Left lung (tissue), 14 donors: ENCODE measurements at places on chromosomes 6 and 20. TPM values are rescaled to one million over a fixed set of nuclear protein-coding genes. Genes with fewer than 3 reads are reported as not detected.

Gene CALHM4
- not detected for total RNA-seq

Gene WFDC12
- total RNA-seq = 0.44 TPM

Gene HNF4A
- total RNA-seq = 0.21 TPM

Gene IL17A
- not detected for total RNA-seq

Gene PRICKLE4
- 7.9 TPM for total RNA-seq

Gene PSORS1C2
- total RNA-seq = not detected

Gene SLC16A10
- total RNA-seq = 7.2 TPM

Gene TSBP1
- total RNA-seq = not detected

Gene ADGB
- total RNA-seq = 1.3 TPM

Gene ELOVL2
- total RNA-seq = 0.24 TPM

Gene CNR1
- 29.8 TPM for total RNA-seq

Gene MRPL14
- total RNA-seq = 100 TPM

Gene TRIM40
- total RNA-seq = not detected

Gene ELOVL5
- 132 TPM for total RNA-seq

Gene PPP1R3G
- 0.17 TPM for total RNA-seq

Gene FAM162B
- total RNA-seq = 8.7 TPM

Gene SCRT2
- total RNA-seq = not detected

Gene CLIC1
- 283 TPM for total RNA-seq

Gene HLA-DQA1
- total RNA-seq = 137 TPM

Gene ANKRD6
- 22.1 TPM for total RNA-seq
